ENCODE measurements at places on chromosomes 11 and 22. TPM values are rescaled to one million over a fixed set of nuclear protein-coding genes. Genes with fewer than 3 reads are reported as not detected.
A peak's percentile ranks its signal among the peaks of the same experiment; 100 is the strongest.

DNA sequence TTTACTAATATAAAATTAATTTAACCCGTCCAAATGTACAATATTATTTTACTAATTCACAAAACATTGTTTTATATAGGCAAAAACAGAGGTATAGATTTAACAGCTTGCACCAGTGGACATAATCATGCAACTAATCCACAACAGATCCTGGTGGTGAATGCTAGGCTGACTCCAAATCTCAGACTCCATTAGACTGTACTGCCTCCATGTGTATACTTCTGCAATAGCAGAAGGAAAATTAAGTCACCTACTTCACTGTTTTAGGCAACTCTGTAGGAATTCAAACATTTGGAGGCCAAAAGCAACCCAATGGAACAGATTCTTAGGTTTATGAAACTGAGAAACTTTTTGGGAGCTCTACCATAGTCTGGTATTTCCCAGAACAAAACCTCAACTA is 30.0 kb upstream of the RAB39A start:
- no peak overlapping the region for H3K27ac ChIP-seq
- no peak overlapping the region for H3K4me3 ChIP-seq
- no peak for DNase-seq
- H3K27me3 ChIP-seq: no peaks in the 10 kb centered on the region

GRCh38 chr11:45087900-45088160 is 58.6 kb upstream of the PRDM11 start:
- no peak for DNase-seq
- no peaks in the 10 kb centered on the region for H3K36me3 ChIP-seq
- H3K27ac ChIP-seq: no peak overlapping the region

DNA sequence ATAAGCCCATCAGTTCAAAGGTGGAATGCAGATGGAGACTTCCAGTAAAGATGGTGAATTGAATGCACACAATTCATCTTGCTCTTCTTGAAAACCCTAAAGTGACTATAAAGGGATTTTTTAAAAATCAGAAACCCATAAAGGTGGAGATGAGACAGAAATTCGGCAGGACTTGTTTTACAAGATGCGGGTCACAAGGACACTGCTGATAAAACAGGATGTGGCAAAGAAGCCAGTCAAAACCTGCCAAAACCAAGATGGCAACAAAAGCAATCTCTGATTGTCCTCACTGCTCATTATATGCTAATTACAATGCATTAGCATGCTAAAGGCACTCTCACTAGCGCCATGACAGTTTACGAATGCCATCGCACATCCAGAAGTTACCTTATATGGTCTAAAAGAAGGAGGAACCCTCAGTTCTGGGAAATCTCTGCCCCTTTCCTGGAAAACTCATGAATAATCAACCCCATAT is 137.1 kb downstream of the NECTIN1 start:
- no peak overlapping the region for H3K4me3 ChIP-seq
- H3K4me1 ChIP-seq: peaks cover 8% of the 10 kb centered on the region
- H3K27me3 ChIP-seq: no peaks in the 10 kb centered on the region
- no peak for DNase-seq

SERPING1 gene
- total RNA-seq: 12.3 TPM

GLYAT gene
- total RNA-seq: not detected

DNA sequence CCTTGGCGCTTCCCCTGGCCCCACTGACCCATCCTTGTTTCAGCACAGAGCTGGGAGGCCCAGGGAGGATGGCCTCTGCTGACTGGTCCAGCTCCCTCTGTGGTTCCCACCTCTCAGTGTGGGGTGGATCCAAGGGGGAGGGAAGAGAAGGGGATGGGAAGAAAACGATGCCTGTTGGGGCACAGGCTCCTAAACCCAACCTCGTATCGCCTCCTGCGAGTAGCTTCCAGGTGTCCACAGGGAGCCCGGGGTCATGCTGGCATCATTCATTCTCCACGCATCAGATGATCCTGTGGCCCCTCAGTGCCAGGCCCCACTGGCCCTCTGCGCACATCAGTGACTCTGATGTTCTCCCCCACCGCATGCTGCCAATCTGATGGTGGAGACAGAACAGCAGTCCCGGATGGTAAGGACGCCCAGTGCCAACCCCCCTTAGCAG is 5.1 kb downstream of the MYEOV start:
- no peaks in the 10 kb centered on the region for H3K36me3 ChIP-seq
- H3K4me3 ChIP-seq: no peak overlapping the region
- no peaks in the 10 kb centered on the region for H3K27me3 ChIP-seq
- no peak for DNase-seq
- H3K4me1 ChIP-seq: peaks cover 61% of the 10 kb centered on the region

DNA sequence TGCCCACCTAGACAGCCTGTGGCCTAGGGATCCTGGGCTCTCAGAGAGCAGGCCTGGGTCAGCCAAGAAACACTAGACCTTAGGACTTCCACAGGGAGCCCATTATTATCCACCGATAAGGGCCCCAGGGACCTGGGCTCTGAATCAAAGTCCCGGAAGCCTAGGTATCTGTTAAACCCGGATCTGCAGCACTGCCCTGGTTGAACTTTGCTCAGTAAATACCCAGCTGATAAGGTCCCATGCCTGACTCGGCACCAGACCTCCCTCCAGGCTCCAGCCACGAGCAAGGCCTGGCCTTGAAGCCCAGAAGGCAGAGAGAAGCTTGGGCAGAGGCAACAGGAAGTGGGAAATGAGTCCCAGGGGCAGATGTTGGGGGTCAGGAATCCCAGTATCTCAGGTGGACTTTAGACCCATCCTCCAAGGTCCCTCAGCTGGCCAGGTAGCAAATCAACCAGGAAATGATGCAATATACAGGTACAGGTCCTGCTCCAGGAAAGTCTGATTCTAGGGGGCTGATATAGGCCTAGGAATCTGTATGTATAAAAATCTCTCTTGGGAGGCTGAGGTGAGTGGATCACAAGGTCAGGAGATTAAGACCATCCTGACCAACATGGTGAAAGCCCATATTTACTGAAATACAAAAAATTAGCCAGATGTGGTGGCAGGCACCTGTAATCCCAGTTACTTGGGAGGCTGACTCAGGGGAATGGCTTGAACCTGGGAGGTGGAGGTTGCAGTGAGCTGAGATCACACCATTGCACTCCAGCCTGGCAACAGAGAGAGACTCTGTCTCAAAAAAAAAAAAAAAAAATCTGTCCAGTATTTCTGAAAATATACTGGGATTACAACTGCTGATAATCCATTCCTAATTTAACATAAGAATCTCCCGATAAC is 18.7 kb downstream of the POU2AF1 start:
- no peak overlapping the region for H3K27ac ChIP-seq
- no peaks in the 10 kb centered on the region for H3K36me3 ChIP-seq
- H3K27me3 ChIP-seq: no peaks in the 10 kb centered on the region
- DNase-seq: no peak
- no peaks in the 10 kb centered on the region for H3K4me1 ChIP-seq
- no peak overlapping the region for H3K4me3 ChIP-seq

DNA sequence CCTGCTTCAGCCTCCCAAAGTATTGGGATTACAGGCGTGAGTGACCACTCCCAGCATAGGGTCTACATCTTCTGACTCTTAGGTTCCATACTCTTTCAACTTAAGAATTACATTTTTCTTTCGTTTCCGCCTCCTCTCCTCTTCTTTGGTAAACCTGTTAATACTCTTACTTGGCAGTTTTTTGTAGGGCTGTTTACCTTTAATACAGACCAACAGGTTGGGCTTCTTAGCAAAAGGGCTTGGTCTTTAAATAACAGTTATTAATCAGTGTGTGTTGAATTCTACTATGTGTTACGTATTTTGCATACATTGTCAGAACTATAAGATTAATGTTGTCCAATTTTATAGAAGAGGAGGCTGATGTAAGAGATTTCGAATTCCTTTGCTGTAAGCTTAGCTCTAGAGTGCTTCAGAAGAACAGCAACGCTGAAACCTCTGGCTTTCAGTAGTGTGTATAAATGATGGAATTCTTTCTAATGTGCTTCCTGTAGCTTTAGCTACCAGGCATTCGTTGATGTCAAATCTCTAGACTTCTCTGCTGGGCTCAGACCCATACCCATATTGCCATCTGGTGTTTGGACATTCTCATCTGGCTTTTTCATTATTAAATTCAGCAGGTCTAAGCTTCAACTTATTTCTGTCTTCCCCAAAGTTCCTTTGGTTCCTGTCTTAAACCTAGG is 3.1 kb downstream of the FDX1 start:
- no peaks in the 10 kb centered on the region for H3K27me3 ChIP-seq
- H3K36me3 ChIP-seq: no peaks in the 10 kb centered on the region
- no peak for DNase-seq
- H3K4me3 ChIP-seq: no peak overlapping the region
- no peak overlapping the region for H3K27ac ChIP-seq

ABCG4 gene
- total RNA-seq: 0.08 TPM

GRCh38 chr11:58900479-58901420 is 38.5 kb upstream of the GLYATL1 start:
- peak; percentile 44 for DNase-seq
- no peak overlapping the region for H3K27ac ChIP-seq
- H3K27me3 ChIP-seq: no peaks in the 10 kb centered on the region
- no peaks in the 10 kb centered on the region for H3K4me1 ChIP-seq
- no peak overlapping the region for H3K4me3 ChIP-seq
- no peaks in the 10 kb centered on the region for H3K36me3 ChIP-seq

All from SJCRH30 (cell line).